GM10248 (cell line): ENCODE measurements at places on chromosomes 4 and X.

DNA sequence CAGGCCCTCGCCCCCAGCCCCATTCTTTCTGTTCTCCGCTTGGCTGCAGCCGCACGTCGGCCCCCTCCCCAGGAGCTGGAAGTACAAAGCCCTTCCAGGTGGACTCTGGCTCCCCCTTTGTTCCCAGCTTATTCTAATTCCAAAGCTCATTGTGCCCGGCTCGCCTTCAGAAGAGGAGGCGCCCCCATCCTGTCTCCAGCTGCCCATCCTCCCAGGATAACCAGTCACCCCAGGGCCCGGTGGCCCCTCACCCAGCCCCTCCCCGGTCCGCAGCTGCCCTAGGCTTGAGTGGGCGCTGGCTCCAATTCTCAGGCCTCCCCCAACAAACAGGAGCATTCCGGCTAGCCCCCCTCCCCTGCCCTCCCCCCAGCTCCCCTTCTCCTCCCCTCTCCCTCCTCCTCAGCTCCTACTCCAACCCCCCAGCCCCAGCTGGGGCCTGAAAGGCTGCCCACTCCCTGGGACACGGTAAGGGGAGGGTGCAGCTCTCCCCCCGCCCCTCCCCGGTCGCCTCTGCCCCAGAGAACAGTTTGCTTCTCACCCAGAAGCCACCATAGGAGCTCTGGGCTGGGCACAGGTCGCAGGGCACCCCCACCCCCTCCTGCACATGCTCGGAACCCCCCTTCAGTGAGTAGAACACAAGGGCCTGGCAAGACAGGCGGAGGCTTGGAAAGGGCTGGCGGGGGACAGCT lies 3.1 kb upstream of the SLC6A8 start:
- no peak for DNase-seq

GRCh38 chrX:120269373-120270035 lies 18.9 kb downstream of the ZBTB33 start:
- DNase-seq = no peak

DNA sequence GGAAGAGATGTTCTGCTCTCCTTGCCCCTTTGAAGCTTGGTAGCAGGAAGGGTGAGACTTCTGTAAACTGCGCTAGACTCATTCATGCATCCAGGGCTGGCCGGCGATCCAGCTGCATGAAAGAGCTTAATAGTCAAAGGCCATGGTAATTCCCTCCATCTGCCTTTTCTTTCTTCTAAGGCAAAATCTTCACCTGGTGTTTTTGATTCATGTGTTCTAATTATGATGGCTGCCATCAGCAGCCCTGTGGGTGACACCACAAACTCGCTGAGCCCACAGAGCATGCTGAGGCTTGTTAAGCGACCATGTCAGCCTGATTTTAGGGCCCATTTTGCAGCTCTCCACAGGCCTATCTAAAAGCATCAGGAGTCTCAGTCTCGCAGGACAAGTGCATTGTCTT lies 450.1 kb upstream of the TENM3 start:
- no peak for DNase-seq

DNA sequence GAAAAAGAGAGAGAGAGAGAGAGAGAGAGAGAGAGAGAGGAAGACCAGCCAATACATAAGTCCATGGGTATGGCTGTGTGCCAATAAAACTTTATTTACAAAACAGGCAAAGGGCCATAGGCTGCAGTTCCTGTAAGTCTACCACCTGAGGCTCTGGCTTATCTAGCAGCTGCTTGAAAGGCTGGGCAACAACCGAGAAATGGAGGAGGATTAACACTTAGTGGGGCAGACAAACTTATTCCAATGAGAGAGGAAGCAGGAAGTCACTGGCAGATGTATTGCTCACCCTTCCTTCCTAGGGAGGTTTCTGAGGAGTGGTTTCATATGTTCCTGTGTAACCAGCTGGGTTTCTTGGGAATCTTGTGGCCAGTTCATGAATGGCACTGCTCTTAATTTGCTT lies 4.7 kb upstream of the GPR143 start:
- DNase-seq = no peak

DNA sequence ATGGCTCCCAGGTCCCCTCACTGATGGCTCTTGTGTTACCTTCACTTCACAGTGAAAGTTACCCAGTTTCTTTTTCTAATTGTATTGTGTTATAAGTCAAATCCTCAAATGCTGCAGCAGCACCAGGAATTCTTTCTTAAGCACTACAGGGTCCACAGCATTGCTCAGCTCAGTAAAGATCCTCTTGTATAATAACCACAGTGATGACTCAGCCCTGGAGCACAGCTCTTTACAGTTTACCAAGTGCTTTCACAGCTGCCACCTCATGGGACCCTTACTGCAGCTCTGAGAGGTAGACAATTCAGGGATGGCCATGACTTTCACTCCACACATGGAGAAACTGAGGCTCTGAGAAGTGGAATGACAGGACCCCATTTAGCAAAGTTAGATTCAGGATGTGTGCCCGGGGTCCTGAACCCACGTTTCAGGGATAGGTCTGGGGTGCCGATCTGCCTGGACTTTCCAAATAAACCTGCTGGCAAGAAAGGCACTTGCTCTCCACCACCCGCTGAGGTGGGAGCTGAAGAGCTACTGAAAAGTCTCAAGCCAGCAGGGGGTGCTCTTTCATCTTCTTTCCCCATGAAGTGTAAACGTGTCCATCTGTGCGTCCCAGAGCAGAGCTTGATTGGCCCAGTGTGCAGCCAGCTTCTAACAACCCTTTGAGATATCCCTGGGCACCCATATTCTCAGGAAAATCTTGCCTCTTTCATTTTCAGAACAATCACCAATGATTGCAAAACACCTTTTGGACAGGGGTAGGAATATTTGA lies 35.7 kb upstream of the GABRQ start:
- DNase-seq = no peak

GRCh38 chr4:4810092-4810774 lies 49.2 kb upstream of the MSX1 start:
- no peak for DNase-seq

DNA sequence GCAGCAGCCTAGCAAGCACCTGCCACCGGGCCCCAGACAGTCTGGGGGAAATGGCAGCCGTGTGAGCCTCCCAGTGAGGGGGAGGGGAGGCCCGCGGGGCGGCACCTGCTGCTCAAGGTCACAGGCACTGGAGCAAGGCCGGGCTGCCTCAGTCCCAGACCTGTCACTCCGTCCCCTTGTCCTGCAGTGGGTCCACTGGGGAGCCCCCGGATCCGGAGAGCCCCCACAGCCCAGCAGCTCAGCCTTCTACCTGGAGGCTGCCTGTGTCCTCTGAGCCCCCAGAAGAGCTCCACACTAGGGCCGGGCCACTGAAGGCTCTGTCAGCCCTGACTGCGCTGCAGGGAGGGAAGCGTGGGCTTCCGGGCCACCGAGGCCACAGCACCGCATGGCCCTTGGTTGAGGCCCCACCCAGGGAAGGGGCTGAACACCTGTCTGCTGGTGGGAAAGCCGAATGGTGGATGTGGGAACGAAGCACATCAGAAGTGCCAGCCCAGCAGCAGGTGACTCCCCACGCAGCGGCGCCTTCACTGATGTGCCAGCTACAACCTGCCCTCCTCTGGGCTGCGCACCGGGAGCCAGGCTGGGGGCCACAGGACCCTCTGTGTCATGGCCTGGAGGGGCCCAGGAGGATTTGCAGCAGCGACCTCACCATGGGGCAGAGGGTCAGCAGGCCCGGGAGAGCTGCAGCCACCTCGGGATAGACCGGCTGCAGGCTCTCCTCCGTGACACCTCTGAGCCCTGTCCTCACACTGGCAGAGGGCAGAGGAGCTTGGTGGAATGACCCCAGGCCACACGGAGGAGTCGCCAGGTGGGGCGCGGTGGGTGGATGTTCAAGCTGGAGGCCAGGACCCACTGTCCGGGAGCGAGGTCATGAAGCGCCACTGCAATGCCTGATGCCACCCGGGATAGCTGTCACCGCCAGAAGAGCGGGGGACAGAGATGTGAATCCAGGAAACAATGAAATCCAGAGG lies 35.0 kb upstream of the MXD4 start:
- DNase-seq = no peak

DNA sequence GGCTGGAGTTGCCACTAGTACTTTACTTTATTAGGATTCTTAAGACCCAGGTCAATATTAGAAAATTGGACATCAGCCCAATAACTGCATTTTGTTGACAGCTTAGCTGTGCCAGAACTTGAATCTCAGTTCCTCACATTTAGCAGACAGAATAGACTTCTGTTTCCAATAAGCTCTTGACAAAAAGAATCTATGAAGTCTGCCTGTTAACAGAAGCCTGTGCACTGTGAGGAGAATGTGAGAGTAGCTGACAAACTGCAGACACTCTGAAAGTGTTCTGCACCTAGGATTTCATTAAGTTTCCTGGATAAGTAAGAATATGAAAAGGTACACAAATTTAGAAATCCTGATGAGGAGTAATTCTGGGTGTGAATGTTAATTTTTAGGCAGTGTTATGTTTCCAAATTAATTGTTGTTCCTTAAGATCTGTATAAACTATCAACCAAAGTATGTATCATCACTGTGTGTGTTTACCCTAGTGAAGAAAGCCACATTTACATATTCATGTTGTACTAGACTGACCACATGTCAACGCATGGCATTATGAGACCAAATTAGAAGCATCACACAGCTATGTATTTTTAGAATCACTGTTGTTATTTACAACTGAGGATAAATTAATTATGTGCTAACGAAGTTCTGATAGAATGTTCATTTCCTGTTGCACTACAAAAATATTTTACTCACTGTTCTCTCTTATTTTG lies 756.4 kb upstream of the IGFBP7 start:
- DNase-seq = no peak

DNA sequence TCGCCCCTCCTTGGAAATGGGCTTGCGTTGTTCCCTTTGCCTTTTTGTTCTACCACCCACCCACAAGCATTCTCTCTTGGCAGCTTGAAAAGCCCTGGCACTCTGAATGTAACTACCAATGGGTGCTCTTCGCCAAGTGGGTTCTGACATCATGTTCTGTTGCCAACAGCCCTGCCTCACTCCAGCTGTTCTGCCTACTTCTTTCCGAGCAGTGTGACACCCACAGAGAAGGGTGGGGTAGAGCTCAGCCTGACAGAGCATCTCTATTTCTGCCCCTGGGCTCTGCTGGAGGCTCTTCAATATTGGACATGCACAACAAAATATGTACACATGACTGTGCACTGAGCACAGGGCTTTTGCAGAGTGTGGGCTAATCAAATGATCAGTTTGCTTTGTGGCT lies 15.6 kb upstream of the EXOSC9 start:
- no peak for DNase-seq

DNA sequence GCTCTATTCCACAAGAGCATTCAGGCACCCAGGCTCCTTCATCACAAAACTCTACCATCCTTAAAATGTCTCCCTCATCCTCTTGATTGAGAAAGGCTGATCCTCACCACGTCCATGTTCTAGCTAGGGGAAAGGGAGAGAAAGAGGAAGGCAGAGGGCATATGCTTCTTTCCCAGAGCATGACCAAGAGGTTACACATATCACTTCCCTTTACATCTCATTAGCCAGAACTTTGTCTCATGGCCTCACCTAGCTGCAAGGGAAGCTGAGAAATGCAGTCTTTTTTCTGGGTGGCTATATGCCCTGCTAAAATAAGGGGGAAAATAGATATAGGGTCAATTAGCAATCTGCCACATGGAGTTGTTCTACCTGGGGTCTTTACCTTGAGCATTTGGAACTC lies 42.7 kb downstream of the LONRF3 start:
- no peak for DNase-seq

GRCh38 chr4:177611974-177612664 lies 169.9 kb upstream of the AGA start:
- no peak for DNase-seq

DNA sequence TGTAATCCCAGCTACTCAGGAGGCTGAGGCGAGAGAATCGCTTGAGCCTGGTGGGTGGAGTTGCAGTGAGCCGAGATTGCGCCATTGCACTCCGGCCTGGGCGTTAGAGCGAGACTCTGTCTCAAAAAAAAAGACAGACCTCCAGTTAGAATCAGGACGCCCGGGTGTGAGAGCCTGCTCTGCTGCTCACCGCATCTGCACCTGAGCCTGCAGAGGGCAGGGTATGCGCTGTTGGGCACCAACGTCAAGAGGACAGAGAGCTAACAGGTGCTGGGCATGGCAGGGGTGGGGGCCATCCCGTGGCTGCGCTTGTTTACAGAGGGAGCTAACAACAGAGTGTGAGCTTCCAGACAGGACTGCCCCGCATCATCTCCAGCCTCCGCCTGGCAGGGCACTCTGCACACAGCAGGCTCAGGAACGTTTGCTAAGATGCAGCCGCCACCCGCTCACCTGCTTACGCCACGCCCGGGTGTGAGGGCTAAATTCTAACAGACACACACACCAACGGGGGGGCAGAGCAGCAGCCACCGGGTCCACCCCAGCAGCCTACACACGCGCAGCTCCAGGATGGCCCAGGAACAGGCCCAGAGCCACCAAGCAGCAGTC lies 50.0 kb upstream of the CPLX1 start:
- DNase-seq = no peak

GRCh38 chr4:63505714-63506460 lies 903.4 kb downstream of the TECRL start:
- no peak for DNase-seq

DNA sequence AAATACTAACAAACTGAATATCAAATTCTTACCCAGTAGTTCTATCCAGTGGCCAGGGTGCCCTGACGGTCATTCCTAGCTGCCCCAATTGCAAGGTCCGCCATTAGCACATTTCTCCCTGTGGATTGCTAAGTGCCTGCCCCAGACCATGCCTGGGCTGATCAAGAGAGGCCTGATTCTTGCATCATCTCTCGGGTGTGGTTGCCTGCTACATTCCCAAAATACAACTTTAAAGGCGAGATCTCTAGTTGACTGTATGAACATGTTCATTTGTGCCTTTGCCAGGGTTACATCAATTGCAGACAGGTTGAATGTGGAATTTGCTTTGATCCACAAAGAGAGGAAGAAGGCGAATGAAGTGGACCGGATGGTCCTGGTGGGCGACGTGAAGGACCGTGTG lies 28.0 kb downstream of the PRPS2 start:
- DNase-seq = no peak

DNA sequence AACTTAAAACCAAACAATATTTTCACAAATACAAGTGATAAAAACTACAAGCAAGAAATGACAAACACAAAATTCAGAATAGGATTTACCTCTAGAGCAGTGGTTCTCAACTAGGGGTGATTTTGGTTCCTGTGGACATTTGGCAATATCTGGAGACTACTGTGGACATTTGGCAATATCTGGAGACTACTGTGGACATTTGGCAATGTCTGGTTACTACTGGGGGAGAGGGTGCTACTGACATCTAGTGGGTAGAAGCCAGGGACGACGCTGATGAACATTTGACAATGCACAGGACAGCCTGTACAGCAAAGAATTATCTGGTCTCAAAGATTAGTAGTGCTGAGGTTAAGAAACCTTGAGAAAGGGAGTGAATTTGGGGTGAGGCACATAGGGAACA lies 169.8 kb downstream of the CLCN4 start:
- no peak for DNase-seq

DNA sequence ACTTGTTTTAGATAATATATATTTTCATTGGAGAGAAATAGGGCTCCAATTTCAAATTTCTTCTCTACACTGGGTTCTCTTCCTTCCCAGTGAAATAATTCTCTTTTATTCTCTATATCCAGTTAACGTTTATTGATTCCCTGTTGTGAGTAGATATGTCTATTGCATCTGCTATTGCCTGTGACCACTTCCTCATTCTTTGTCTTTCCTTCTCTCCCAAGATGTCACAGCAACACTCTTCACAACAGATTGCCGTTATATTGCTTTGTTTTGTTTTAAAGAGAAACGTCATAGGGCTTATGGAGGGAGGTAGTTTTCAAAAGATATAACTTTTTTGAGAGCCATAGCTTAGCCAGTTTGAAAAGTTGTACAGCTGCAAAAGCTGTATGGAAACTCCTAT lies 343.8 kb downstream of the ARHGAP24 start:
- no peak for DNase-seq
